ENCODE measurements at places on chromosomes 4 and X.

DNA sequence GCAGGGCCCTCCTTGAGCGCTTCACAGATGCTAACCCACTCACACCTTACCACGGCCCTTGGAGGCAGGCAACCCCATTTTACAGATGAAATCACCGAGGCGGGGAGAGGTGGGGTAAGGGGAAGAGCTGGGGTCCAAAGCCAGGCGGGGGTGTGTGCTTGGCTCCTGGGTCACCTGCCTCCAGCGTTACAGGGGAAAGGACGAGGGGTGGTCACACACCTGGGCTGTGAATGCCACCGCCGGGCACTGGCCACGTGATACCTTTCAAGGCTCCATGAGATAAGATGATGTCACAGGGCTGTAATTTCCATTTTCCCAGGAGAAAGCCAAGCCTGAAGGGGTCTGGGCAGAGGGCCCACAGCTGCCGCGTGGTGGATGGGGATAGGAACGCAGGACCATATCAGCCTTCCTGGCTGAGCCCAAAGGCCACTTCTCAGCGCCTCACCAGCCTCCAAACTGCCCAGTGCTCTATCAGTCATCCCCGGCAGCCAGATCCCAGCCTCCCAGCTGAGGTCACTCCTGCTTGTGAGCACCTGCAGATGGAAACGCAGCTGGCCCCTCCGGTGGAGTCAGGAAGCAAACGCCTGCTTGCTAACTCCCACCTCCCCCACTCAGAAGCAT is 62.4 kb upstream of the CRMP1 start:
- peak; percentile 68 for DNase-seq

DNA sequence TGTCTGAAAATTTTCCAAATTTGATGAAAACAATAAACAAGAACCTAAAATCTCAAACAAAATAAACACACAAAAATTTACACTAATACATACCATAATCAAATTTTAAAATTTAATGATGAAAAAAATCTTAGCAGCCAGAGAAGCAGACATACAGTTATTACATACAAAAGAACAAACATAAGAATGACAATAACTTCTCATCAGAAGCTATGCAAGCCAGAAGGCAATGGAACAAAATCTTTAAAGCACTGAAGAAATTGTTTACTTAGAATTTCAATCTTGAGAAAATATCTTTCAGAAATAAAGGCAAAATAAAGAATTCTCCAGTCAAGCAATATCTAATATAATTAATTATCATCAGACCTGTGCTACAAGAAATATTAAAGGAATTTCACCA is 121.3 kb downstream of the IDS start:
- no peak for DNase-seq

DNA sequence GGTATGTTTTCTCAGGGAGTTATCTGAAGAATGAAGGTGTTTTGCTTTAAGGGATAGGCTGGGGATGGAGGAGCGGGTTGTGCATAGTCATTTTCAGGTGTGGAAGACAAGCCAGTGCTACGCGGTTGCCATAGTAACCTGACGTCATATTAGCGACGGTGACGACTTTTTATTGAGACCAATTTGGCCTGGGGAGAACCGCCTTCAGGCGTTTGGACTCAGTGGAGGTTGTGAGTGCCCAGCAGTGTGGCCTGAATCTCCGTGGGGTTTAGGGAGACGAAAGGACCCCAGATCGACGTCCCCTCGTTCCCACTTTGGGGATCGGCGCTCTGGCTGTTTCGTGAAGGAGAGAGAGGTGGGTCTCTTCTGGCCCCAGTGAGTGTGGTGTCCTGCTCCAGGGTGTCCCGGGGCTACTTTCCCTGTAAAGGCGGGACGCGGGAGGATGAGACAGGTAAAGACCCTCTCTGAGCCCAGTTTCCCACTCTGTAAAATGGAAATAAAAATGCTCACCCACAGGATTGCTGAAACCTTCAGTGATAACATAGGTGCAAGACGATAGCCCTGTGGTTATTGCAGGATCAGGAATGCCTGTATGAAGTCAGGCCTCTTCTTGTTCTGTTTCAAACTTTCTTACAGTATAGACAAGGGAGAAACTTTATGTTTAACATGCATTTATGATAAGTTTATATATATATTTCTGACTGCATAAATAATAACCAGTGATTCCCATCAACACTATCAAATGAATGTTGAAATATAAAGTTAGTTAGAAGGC is 48.6 kb downstream of the GPRASP3 start:
- peak; percentile 96 for DNase-seq

DNA sequence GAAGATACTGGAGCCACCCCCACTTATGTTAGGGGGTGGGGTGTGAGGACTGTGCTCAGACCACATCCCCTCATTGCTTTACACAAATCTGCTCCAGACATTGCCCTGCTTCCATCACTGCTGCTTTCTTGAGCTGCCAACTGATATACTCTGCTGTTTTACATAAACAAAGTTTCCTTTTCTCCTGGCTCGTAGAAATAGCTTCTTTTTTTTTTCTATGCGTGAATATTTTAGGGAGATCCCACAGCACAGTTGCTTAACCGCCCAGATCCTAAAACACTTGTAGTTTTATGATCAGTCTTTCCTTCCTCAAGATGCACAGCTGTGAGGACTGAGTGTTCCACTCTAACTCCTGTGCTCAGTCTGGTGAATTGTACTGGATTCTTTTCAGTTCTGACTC is 768.4 kb downstream of the PCDH18 start:
- no peak for DNase-seq

DNA sequence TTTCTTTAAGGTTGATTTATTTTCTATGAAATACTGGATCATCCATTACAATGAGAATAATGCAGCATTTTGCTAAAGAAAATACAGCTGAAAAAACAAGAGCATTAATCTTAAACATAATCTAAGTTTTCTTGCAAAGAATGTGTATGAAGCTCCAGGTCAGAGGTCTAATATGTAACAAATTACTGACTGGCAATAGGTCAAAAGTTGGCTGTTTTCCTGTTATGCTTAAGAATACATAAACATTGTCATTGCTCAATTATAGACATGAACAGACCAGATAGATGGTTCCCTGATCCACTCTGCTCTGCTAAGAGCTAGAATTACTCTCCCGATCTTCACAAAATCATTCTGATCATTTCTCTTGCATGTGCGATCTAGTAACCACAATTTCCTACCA is 718.6 kb downstream of the PDHA2 start:
- DNase-seq, result no peak

- no peak for DNase-seq
Observed at GRCh38 chrX:79170476-79171035, 26.1 kb downstream of the GPR174 start.

DNA sequence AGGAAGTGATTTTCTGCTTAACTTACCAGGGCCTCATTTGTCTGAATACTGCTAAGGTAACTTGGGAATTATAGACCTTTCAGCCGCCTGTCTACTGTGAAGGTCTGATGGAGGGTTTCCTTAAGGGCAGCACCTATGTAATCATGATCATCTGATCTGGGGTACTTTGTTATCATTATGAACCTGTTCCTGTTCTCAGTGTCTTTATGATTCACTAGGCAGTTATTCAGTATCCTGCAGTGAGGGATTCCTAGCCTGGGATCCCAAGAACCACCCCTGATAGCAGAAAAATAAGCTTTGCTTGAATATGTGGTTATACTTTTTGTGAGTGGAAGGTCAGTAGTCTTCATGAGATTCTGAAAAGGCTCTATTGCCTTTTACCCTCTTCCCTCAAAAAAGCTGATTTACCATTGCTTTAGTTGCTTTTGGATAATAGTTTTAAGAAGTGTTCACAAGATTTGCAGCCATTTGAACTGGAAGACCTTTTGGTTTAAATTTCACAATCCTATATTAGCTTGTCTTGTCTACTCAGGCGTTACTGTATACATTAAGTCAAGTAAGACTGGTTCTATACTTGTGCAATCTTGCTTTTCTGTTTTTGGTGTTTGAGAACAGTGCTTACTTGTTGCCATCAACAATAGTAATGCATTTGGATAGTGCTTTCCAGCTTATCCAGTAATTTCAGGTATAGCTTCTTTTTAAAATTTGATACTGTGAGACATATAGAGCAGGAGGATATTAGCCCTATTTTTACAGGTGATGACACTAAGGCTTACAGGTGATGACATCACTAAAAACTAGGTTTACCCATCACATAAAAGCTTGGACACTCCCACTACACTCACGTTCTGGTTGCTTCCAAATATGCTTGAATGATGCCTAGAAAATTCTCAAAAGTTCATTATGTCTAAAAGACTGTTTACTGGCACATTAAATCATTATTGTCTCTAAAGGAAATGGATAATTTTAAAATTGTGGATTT is 60.0 kb downstream of the FHIP1A start:
- no peak for DNase-seq

- DNase-seq, result no peak
Observed at GRCh38 chr4:130576218-130576617, 1480.3 kb downstream of the C4orf33 start.

- DNase-seq, result no peak
Observed at GRCh38 chrX:5242091-5242790, 986.4 kb downstream of the NLGN4X start.

DNA sequence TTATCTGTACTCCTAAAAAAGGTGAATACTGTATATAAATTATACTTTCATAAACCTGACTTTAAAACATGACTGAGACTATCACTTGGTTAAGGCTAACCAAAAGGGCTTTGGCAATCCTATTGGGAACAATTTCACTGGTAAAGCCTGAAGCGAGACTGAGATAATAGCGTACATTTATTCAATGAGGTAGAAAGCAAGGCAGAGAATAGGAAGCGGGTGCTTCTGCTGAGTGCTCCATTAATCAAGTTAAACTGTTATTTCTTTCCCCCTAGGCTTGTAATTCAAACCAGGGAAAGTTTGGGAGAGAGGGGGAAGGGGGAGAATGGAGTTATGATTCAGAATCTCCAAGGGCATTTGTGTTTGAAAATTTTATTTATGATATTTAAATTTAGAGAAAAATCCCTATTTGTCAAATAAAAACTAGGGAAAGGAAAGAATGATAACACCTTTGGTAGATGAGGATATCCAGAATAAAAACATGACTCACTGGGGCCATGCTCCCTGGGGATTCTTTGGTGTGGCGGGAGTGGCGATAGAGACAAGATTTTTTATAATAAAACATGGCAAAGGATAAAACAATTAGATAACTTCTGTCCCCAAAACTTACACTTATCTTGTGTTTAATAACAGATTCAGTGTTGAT is 34.6 kb upstream of the SORBS2 start:
- DNase-seq, result no peak

- no peak for DNase-seq
Observed at GRCh38 chr4:87414816-87415215, 7.6 kb upstream of the NUDT9 start.

DNA sequence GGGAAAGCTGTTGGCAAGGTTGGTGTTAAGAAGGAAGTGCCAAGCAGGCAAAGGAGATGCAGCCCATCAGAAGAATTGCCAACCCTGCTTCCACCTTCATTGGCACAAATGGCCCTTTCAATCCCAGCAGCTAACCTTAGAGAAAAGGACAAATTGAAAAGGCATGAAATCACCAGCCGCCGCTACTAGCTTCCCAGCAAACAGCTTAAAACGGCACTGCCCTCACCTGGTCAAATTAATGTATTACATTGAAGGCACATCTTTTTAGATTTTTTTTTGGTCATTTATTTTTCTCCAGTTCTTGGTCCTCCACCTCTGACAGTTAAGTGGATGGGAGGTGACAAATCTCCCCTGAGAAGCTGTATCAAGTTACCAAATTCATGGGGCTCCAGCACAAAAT is 51.0 kb upstream of the NHSL2 start:
- peak; percentile 35 for DNase-seq

DNA sequence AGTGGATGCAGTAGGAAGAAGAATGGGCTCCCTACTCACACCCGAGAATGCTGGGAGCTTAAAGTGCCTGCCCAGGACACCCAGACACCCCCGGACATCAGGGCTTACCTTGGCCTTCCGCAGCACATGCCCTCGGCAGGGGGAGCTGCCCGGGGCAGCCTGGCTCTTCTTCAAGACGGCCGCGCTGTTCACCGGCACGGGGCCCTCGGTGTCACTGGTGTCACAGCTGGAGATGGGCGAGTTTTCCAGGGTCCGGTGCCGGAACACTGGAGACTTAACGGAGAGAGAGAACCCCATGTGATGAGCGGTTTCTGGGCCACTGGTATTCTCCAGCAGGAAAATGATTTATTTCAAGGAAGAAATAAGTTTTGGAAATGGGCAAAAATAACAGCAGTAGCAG is 170.9 kb downstream of the AFAP1 start:
- DNase-seq, result no peak

- DNase-seq, result no peak
Observed at GRCh38 chr4:130393231-130393630, 1297.3 kb downstream of the C4orf33 start.

- peak; percentile 97 for DNase-seq
Observed at GRCh38 chrX:38803588-38804431, 2.6 kb downstream of the MID1IP1 start.

- DNase-seq, result no peak
Observed at GRCh38 chrX:22950269-22951266, 49.2 kb upstream of the DDX53 start.

- peak; percentile 91 for DNase-seq
Observed at GRCh38 chr4:3871181-3871852, 105.1 kb downstream of the ADRA2C start.

DNA sequence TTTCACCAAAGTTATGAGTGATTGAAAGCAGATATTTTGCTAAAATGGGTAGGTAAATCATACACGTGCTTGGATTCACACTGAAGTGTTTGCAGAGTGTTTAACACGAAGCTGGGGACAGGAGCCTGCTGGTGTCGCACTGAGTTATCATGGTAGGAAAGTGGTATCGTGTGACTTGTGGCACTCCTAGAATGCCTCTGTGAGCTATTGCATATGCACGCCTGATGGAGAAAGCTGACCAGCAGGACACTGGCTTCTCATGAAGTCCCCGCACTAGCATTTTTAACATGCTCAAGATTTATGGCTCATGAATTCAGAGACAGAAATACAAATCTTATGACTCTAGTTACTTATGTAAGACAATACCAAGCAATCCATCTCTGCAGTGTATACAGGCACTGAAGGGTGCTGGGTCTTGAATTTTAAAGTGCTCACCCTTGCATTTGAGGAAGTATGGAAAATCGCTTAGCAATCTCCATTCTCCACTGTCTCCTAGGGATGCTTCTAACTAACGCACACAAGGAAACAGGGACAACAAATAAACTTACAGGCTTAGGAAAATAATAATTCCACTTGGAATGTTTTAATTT is 19.8 kb downstream of the VCX3B start:
- DNase-seq, result no peak

DNA sequence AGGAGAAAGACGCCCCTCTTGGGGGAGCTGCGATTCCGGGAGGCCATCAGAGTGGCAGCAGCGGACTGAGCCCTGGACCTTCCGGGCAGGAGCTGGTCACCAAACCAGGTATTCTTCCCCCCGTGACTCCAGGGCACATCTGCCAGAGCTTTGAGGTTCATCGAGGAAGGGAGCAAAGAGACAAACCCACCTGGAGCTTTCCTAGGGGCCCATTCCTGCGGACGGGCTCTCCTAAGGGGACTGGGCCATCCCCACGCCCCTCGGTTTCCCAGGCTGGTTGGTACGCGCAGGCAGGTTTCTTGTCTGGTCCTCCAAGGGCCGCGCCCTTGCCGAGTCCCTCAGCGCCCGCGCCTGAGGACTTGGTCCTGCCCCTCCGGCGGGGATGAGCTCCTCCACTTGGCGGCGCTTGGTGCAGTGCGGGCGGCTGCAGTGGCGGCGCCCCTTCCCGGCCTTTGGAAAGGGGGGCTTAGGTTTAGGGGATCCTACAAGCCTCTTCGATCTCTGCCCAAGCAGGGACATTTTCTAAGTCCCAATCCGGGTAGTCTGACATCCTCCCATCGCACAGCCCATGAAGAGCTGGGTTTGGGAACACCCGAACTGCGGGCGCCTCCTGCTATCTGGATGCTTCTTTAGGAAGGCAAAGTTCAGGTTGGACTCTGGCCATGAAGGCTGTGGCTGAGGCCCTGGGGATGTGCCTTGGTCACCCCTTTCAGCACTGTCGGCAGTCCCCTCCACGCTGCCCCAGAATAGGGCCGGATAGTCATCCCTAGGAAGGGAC is 538 bp downstream of the STBD1 start:
- peak; percentile 54 for DNase-seq

Measured in kidney (tissue), 22 donors.